Stimulated activated CD4-positive, alpha-beta T cell treated with anti-CD3 and anti-CD28 coated beads, Interleukin-4, amount 100 ng/mL, for 48 hours (primary cell): ENCODE measurements at places on chromosomes 6 and 20.

GRCh38 chr6:162363757-162364156 lies 363.8 kb downstream of the PRKN start:
- DNase-seq, result no peak

- no peak for DNase-seq
Measured at GRCh38 chr6:79635232-79635543, 4.1 kb downstream of the SH3BGRL2 start.

DNA sequence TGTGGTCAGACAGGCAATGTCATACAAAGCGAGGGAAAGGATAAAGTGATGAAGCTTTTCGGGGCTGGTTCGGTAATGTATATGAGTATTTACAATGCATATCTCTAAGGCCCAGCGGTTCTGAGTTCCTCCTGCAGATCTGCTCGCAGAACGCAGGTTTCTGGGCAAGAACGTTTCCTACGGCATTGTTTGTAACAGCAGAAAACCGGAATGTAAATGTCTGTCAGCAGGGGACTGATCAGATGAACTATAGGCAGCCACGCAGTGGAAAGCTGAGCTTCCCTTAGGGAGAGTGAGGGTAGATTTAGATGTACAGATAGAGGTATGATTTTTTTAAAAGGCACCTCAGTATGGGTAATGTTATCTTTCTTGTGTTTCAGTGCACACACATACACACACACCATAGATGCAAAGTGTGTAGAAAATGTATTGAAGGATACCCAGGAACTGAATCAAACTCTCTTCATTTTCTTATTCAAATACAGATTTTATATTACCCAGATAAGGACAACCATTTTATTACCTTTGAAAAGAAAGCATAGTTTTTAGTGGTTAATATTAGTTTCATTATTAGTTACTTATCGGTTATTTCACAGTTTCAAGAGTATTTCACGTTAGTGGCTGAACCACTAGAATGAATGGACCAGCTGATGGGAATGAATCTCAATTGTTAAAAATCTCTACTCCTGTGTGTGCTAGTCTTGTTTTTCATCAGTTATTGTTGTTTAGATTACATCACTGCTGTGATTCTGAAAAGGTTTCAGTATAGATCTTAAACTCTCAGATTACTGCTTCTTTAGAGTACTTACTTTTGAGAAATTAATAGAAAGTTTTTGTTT lies 56.2 kb downstream of the SNX9 start:
- no peak for DNase-seq

- no peak for DNase-seq
Measured at GRCh38 chr20:46119028-46119546, 973 bp downstream of the CD40 start.

DNA sequence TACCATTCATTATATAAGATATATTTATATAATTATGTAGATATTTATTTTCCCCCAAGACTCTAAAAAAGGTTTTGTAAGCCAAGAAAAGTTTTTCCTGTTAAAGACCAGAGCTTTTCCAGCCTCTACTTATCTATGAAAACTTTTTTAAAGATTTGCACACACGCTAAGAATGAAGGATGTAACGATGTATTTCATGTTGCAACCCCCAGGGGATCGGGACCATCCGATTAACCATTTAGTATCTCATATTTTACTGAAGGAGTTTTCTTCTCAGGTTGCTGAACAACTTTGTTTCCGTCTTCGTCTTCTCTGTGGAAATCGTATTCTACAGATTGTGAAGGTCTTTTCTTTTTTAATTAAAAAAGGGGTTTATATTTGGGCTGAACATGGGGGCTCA lies 70.0 kb upstream of the SASH1 start:
- DNase-seq, result no peak

DNA sequence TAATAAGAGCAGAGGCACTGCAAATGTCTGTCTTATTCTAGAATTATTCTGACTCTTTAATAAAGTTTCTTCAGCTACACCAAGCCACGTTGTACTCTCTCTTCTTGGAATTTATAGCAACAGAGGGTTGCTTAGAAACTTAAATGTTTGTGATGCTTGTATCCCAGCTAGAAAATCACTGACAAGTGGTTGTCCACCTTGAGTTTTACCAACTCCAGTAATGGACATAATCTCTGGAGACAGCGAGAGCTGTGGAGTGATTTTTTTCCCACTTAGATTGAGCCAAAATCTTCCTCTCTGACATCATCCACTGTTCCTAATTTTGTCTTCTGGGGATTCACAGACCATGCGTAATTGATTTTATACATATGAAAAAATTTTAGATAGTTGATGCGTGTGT lies 8.0 kb downstream of the ECT2L start:
- DNase-seq, result no peak

- DNase-seq, result no peak
Measured at GRCh38 chr6:107764684-107765460, 59.2 kb downstream of the SCML4 start.

- no peak for DNase-seq
Measured at GRCh38 chr6:12286373-12287110, 3.6 kb upstream of the EDN1 start.

- no peak for DNase-seq
Measured at GRCh38 chr20:33568378-33568777, 78.5 kb downstream of the CBFA2T2 start.

DNA sequence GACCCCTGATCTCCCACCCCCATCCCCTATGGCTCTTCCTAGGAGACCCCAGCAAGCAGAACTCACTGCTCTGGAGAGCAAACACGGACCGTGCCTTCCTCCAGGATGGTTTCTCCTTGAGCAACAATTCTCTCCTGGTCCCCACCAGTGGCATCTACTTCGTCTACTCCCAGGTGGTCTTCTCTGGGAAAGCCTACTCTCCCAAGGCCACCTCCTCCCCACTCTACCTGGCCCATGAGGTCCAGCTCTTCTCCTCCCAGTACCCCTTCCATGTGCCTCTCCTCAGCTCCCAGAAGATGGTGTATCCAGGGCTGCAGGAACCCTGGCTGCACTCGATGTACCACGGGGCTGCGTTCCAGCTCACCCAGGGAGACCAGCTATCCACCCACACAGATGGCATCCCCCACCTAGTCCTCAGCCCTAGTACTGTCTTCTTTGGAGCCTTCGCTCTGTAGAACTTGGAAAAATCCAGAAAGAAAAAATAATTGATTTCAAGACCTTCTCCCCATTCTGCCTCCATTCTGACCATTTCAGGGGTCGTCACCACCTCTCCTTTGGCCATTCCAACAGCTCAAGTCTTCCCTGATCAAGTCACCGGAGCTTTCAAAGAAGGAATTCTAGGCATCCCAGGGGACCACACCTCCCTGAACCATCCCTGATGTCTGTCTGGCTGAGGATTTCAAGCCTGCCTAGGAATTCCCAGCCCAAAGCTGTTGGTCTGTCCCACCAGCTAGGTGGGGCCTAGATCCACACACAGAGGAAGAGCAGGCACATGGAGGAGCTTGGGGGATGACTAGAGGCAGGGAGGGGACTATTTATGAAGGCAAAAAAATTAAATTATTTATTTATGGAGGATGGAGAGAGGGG lies 1.4 kb downstream of the LTA start:
- no peak for DNase-seq

DNA sequence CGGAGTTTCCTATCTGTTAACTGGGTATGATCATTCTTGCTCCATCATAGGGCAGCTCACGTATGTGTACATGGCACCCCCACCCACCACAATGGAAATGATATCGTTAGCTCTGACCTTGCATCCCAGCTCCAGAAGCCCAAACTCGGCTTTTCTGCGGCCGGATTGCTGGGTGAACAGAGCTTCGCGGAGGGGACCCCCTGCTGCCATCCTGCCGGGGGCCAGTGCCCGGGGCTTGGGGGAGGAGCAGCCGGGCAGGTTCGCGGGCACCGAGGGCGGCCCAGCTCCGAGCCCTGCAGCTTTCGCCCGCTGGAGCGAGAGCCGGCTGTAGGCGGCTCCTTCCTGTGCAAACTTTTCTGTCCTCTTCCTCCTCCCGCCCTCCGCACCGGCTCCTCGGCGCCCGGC lies 24.9 kb upstream of the FUCA2 start:
- DNase-seq, result peak; percentile 33

- DNase-seq, result no peak
Measured at GRCh38 chr20:21548390-21549035, 34.6 kb upstream of the NKX2-2 start.

GRCh38 chr6:135062735-135063134 lies 8.1 kb upstream of the HBS1L start:
- no peak for DNase-seq

- no peak for DNase-seq
Measured at GRCh38 chr20:53739799-53740785, 146.5 kb upstream of the ZNF217 start.

DNA sequence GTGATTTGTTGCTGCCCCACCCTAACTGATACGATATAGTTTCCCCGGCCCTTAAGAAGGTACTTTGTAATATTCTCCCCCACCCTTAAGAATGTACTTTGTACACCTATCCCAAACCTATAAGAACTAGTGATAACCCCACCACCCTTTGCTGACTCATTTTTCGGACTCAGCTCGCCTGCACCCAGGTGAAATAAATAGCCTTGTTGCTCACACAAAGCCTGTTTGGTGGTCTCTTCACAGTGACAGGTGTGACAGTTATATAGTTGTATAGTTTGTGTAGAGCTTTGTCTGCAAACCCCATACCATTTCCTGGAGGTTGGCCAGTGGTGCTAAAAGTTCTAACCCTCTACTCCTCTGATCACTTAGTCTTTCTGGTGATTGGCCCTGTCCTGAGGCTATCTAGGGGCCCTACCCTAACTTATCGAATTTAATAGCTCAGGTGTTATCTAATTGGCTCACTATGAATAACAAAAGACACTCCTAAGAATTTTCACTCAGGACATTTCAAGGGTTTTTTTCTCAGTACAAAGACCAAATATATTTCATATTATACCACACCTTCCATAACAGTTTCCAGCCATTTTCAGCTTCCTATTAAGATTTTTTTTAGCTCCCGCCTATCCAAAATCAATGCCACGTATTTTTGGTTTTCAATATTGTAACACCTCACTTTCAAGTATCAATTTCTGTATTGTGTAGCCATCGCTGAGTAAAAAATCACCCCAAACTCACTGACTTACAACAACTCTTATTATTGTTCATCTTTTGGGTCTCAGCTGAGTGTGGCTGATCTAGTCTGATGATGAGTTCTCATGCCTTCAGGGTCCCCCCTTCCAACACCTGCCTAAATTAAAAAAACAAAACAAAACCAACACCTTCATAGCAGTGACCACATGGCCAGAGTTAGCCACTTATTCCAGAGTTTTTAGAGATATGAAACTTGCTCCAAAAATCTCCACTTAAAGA lies 9.8 kb upstream of the BTN1A1 start:
- no peak for DNase-seq

GRCh38 chr20:17771206-17772004 lies 71.6 kb downstream of the BANF2 start:
- no peak for DNase-seq

DNA sequence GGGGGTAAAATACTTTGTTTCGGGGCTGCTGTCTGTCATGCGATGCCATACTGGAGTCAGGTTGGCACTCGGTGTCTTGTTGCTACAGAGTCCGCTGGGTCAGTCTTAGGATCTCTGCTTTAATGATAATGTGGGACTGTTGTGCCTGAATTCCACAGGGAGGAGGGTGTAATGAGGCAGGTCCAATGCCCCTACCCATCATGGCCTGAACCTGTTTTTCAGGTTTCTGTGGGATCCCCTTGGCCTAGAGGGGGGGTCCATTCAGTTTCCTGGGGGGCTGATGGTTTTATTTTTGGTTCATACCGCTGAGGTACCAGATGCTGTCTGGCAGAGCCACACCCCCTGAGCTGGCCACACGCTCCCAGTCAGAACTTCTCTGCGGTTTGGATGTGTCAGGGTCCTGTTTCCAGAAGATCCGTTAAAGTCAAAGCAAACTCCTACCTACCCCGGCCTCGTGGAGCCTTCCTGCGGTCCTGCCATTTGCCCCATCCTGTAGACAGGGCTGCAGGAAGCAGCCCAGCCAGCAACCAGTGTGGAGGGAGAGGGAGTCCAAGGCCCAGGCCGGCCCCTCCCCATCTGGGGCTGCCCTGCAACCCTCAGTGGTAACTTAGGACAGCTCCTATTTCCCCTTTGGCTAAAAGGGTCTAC lies 69.7 kb downstream of the TCP11 start:
- DNase-seq, result no peak

- no peak for DNase-seq
Measured at GRCh38 chr6:154466971-154467679, 43.4 kb downstream of the CNKSR3 start.

DNA sequence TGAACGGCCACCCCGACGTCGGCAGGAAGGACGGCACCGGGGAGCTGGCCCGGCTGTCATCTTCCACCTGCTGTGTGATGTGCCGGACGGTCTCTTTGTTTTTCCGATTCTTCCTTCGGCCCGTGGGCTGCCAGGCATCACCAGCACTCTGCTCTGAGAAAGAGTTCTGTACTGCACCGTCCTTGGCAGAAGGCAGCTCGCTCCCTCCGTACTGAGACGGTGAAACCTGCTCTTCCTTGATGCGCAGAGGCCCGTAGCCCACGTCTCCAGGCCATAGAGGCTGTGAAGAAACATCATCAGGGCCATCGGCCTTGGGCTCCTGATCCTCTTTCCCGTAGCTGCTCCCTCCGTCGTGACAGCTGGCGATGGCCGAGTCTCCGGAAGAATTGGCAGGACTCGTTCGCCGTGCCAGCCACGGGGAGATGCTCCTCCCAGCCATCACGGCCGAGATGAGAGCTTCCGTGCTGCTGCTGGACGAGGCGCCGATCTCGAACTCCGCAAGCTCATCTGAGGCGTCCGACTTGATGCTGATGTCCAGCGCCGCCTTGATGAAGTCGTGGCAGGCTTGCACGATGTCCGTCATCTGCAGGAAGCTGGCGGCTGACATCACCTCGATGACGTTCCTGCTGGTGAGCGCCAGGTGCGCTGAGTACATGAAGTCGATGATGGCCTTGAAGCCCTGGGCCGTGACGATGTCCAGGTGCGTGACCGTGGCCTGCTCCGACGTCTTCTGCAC lies 41.1 kb downstream of the ZBTB46 start:
- no peak for DNase-seq

DNA sequence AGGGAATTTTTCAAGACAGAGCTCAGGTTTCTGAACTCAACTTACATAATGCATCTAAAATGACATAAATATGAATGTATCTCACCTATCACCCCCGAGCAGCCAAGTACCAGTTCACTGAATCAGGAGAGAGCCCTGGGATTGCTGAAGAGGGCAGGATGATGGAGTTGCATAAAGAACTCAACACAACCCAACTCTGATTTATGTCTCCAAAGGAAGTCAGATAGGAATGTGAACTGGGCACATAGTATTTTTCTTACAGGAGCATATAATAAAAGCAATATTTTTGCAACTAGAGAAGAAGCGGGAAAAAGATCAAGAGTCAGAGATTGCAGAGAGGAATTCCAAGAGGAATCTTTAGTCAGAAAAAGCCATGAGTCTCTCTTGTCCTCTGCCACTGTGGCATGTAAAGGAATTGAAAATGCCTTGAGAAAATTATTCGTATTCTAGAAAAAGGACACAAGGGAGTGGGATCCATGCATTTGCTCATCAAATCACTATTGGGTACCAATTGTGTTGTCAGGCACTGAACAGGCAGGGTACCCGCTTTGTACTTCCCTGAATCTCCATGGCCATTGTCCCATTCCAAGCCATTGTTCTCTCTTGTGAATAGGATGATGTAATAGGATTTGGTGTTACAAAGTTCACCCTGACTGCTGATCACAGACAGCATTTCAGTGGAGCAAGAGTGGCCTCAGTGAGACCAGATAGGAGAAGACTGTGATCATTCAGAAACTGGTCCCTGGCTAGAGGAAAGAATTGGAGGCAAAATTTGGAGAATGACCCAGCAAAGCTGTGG lies 16.3 kb downstream of the RIN2 start:
- no peak for DNase-seq
